ENCODE measurements at places on chromosomes 7 and 10.

GRCh38 chr7:69892790-69893189 is 294.5 kb downstream of the AUTS2 start:
- no peak for DNase-seq

- no peak for DNase-seq
Observed at GRCh38 chr7:14258441-14258840, 269.0 kb upstream of the ETV1 start.

DNA sequence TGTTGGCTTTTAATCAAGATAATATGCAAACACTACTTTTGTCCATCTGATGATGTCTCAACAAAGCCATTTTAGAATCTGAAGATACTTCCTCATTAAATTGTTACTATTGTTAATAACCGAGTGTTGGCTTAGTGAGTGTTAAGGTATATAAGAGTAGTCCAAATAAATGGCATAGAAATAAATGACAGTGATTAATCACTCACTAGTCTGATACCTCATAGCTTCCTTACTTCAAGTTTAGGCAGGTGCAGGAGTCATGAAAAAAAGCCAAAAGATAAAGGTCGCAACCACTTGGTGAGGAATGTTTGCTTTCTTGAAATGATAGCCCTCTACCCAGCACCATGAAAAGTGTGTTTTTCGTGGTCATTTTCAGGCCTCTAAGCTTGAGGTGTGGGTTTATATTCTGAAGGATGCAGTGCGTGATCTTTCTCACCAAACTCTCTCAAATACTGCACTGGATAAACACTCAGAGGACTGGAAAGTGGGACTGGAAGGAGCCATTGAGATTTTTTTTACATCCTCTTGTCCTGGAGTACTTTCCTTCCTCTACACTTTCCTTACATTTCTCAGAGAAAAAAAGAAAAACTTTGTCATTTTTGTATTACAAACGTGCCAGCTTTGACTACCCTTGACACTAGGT is 138.1 kb downstream of the KIAA1217 start:
- no peak for DNase-seq

GRCh38 chr10:128064108-128064969 is 61.9 kb downstream of the MKI67 start:
- peak; percentile 43 for DNase-seq

DNA sequence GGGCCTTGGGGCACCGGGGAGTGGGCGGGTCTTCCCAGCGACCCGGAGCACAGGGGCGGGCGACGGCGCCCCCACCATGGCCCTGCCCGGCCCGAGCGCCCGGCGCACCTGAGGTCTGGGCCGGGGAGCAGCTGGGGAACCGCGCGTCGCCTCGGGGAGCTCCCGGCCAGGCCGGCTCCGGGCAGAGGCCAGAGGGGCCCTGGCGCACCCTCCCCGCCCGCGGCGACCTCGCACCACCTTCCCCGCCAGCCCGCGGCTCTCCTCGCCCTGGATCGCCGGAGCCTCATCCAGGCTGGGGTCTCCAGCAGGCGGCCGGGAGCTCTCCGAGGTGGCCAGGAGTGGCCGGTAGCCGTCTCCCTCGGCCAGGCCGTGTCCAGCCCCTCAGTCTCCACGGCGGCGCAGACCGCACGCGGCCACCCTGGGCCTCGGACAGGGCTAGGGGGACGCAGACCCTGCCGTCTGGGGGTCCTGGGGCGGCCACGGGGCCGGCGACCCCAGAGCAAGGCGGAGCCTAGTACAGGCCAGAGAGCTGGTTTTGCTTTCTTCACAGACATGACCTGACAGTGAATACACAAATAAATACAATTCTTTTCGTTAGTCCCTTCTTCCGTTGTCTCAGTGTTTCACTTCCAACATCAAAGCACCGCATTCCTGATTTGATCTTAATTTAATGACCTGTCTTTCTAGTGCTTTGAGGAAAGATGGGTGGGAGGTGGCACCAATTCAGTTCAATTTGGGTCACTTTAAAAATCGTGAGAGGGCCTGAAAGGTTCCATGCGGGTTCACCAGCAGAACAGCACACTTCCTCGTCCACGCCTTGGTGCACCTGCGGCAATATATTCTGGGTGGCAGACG is 356.9 kb downstream of the DNAJB6 start:
- DNase-seq: no peak

- DNase-seq: no peak
Observed at GRCh38 chr7:70325509-70326101, 727.3 kb downstream of the AUTS2 start.

DNA sequence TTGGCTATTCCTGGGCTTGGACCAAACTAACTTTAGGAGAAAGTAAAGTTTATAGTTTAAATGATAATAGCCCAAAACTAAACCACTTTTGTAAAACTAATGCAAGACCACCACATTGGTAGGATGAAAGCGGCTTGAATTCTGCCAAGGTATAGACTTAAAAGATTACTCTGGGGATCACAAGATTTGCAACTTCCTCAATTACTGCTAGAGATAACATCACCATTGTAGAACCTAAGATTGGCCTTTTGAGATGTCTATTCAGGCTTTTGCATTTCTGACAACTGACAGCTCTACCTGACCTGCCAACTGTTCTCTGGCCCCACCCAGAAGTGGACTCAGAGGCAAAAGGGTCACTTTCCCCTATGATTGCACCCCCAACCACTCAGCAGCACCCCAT is 162.4 kb downstream of the TNS3 start:
- DNase-seq: no peak

DNA sequence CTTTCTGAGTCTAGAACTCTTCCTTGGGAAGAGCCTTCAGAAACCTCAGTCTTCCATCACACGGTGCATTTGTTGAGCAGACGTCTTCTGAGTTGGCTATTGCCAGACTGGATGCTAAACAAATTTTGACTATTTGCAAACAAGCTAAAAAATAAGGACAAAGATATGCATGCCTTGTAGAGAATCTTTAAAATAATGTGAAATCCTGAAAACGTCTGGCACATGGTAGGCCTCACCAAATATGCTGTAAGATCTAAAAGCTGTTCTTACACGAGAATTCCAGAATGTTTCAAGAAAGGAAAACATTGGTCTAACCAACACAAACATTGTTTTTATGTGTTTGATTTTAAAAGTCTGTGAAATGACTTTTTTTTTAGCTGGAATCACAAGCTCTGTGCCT is 11.3 kb downstream of the ZNF467 start:
- DNase-seq: no peak

GRCh38 chr10:86365346-86366032 is 1.1 kb downstream of the GRID1 start:
- DNase-seq: no peak

- no peak for DNase-seq
Observed at GRCh38 chr10:116398224-116398623, 29.4 kb upstream of the PNLIPRP3 start.

Measured in thoracic aorta (tissue), 2 donors.